NCI-H526 (cell line): ENCODE measurements at places on chromosomes 16 and 17.
A peak's percentile ranks its signal among the peaks of the same experiment; 100 is the strongest.

GRCh38 chr17:40062329-40063186 lies at the start of gene THRA:
Gene THRA, plus strand, starts transcription at chr17:40062965. Its CDS starts 11,524 bp downstream, at chr17:40074489.
- DNase-seq = no peak

DNA sequence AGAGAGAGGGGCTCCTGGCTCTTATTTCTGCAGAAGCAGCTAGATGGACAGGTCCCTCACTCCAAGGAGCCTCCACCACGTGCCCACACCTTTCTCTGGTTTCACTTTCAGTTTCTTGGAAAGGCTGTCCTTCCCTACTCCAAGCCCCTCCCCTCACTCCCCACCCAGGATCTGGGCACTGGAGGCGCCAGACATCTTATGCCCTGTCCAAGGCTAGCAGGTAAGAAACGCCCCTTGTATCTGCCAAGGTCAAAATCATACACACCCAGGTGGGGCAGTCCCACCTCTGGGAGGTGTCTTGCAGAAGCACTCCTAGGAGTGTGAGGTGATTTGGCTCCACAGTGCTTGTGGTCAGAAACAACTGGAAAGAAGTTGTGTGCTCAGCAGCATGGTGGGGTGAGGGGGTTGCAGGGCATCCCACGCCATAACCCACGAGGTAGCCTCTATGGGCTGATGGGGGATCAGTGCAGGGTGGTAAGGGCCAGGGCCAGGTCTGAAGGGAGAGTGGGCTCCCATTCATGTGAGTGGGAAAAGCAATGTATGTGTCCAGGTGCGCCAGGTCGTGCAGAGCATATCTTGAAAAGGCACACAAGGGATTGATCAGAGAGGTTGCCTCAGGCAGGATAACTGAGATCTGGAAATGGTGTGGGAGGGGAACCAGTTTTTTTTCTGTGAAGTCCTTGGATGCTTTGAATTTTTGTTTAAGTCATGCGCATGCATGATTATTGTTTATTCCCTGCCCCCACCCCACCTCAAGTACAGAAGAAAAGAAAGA lies 31.8 kb upstream of the PRM1 start:
- peak; percentile 12 for DNase-seq

GRCh38 chr16:11452298-11452697 lies 107.0 kb downstream of the RMI2 start:
- no peak for DNase-seq

DNA sequence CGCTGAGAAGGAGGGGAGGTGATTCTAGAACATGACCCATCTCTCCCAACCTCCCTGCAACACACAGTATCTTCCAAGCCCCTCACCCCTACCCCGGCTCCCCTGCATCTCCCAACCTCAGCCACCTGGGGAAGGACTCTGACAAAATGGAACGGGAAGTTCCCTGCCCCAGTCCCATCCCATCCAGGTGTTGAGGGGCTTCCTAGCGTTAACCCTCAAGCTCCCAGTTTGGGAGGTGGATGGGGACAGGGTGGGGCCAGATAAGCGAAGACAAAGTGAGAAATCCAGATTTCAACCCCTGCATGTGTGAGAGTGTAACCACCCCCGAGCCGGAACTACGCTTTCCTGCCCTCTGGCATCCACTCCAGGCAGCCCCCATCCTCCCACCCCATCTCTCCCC lies 1.8 kb downstream of the ZSCAN10 start:
- DNase-seq = no peak

DNA sequence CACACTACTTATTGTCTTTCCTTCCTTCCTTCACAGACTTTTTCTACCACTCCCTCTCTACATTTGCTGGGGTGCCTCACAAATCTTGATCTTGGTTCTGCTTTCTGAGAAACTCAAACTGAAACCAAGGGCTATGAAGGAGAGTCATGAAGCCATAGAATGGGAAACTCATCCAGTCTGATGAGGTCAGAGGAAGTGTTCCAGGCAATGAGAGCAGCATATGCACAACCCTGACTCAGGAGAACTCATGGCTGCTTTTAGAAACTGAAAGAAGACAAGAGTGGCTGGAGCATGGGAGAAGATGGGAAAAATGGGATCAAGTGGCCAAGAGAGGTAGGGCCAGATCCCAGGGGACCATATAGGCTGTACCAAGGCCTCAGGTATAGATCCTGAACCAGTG lies 130.0 kb upstream of the TOX3 start:
- DNase-seq = no peak

- DNase-seq = no peak
Observed at GRCh38 chr16:48212033-48212432, 32.1 kb upstream of the LONP2 start.

DNA sequence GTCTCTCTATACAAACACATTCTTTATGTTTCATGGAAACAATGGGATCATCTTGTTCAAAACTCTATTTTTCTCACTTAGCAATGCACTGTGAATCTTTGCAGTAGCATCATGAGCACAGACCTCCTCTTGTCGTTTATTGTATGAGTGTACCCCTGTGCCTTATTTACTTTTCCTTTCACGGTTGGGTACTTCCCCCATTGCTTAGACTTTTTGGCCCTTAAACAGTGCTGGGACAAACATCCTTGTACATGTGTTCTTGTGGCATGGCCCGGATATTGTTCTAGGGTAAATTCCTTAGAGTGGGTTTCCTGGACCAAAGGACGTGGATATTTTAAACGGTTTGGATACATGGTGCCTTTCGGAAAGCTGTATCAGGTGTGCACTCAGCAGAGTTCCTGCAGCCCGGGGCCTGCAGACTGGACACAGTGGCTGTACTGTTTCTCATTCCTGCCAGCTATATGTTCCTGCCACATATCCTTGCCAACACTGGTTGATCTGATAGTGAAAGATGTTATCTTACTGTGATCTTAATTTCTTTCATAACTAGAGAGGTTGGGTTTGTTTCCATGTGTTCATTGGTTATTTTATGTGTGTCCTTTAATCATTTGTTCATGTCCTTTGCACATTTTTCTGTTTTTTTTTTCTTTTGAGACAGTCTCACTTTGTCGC lies 111.1 kb downstream of the OR1D5 start:
- peak; percentile 22 for DNase-seq

DNA sequence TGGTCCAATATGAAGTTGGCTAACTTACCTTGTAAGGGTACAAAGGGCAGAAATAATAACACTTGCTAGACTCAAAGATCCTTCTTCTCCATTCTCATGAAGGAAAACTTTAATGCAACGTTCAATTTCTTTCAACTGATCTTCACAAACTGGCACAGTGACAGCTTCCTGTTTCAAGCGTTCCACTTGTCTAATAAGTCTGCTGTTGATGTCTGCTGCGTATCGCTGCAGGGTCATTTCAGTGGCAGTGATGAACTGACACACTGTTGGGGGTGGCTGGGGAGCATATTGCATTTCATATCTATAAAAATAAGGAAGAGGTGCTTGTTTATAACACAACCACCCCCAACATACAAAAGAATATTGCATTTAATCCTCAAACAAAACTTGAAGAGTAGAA lies 33.5 kb upstream of the ARL6IP1 start:
- DNase-seq = no peak

GRCh38 chr17:62599964-62600657 lies 27.4 kb upstream of the MRC2 start:
- DNase-seq = no peak

DNA sequence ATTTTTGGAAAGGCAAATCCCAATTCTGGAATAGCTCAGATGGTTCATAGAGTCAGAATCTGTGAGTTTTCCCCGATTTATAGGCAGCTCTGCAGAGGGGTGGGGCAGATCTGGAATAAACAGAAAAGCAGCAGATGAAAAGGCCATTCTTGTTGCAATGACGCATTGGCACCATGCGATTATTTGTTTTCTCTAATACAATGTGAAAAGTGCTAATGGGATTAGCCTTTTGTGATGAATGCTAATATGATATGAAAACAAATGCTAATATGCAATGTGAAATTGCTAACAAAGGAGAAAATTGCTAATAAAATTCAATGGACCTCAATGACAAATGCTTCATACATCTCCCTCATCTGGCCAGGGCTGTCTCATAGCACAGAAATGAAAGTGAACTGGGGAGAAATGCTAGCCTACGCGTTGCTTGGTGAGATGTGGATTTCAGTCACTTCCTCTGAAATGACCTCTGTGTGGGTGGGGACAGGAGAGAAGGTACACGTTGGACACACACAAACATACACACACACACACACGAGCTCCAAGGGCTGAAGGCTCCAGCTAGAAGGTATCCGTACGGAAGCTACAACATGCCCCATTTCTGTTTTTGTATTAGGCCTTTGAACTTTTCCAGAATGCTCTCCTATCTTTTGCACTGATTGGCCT lies 394.5 kb downstream of the XYLT1 start:
- DNase-seq = no peak

DNA sequence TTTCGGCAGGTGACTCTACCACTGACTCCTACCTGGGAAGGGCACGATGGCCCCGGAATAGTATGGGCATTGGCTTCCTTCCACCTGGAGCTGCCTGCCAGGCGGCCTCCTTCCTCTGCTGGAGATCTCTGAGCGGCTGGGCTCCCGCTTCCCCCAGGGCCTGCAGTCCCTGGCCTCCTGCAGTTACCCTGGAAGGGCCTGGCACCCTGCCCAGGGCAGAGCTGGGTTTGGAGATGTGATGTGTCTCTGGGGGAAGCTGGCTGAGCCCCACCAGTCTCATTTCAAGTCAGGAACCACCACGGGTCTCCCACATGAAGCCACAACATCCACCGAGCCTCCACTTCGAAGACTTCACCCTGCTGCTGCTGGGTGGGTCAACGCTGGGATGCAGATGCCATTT lies 97.9 kb downstream of the IRF8 start:
- DNase-seq = no peak

- no peak for DNase-seq
Observed at GRCh38 chr16:87608400-87608985, 6.2 kb downstream of the JPH3 start.

GRCh38 chr17:19021622-19022083 lies 17.1 kb upstream of the FAM83G start:
- DNase-seq = no peak

GRCh38 chr17:65039336-65039988 lies 17.1 kb downstream of the GNA13 start:
- peak; percentile 36 for DNase-seq

GRCh38 chr16:86819533-86819892 lies 241.2 kb downstream of the FOXL1 start:
- DNase-seq = no peak

DNA sequence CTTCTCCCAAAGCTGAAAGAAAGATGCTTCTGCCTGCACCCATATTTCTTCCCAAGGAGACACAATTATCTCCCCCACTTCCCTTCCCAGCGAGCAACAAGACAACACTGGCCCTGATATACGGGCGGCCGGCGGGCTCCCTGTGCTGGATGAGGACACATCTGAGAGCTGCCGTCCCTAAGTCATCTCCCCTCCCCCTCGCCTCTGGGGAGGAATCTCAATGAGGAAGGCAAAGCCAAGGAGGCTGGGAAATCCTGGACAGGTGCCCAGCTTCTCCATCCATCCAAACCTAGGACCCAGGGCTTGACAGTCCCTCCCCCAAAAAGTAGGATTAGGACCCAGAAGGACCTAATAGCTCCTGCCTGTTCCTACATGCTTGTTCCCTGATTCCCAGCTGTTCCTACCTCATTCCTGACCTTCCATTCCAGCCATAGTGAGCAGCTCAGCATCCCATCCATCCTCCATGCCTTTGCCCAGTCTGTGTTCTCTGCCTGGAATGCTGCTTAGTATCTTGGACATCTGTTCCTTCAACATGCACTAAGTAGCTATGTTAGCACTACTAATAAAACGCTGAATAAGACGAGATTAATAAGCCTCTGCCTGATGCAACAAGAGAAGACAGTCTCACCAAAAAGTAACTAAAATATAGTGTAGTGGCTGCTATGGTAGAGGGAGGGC lies 167.9 kb downstream of the CCT6B start:
- no peak for DNase-seq

DNA sequence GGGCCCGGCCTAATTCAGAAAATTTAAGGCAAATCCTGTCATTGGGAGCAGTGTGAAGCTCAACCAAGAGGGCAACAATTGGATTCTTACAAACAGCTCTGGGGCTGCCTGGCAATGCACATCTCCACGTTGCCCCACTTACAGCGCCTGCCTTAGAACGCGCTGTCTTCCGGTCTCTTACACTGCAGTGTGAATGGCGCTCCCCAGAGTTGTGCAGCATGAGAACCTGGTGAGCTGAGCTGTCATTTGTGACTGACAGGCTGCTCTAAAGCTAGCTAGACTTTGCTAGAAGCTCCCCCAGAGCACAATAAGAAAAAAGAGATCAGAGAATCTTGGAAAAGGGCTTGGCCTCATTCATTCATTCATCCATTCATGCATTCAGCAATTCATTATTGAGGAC lies 64.5 kb upstream of the PLCG2 start:
- no peak for DNase-seq

GRCh38 chr17:76682296-76682695 lies 28.5 kb downstream of the MXRA7 start:
- no peak for DNase-seq

- DNase-seq = no peak
Observed at GRCh38 chr17:46163929-46164594, 29.2 kb downstream of the KANSL1 start.

- no peak for DNase-seq
Observed at GRCh38 chr17:29412780-29413565, 22.8 kb downstream of the TAOK1 start.

DNA sequence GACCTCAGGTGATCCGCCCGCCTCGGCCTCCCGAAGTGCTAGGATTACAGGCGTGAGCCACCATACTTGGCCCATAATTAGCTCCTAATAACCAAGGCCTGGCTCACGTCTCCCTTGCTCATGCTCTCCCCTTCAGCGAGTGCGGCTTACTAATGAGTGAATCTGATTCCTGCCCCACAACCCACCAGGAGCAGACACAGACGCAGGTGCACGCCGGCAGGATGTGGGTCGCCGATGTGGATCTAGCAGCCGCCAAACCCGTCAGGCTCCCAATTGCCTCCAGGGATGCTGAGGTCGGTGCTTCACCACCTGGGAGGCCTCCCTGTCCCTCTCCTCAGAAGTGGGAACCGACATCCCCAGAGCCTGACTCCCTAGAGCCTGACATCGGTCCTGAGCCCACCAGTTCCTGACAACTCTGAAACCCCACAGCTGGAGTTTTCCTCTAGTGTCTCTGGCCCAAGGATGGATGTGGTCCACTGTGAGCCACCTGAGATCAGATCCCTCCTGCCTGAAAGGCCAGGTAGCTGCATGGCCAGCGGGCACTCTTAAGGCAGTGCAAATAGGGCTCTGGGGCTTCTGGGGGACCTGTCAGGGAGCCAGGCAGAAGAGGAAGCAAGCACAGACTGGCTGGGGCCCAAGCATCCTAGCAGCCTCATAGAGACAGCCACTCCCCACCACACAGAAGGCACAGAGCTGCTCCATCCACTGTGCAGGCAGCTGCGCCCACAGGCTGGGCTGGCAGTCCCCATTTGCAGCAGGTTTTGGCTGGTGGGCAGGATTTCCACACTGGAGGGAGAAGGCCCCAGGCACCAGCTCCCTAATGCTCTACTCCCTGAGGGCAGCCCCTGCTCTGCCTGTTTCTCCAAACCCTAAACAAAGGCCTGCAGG lies 10.8 kb downstream of the EXOC7 start:
- no peak for DNase-seq
